RWPE2 (cell line): ENCODE measurements at places on chromosomes 2 and 18.

DNA sequence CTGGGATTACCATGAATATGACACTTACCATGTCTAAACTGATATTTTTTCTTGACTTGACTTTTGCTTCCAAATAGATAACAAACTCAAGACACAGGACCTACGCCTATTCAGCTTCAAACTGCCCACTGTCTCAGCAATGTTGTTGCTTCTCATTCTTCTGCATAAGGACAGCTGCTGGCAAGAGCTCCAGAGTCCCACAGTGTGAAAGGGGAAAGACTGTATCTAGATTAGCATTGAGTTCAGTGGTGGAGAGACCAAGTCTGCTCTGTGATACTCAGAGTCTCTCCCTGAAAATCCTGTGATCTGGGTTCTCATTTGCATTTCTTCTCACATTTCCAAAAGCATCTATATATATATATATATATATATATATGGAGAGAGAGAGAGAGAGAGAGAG lies 247.9 kb upstream of the NT5C1B start:
- DNase-seq = no peak

- no peak for DNase-seq
These were observed 284.5 kb downstream of the ZNF521 start for GRCh38 chr18:25067275-25068025.

- no peak for DNase-seq
These were observed 33.7 kb downstream of the YES1 start for GRCh38 chr18:778194-778927.

DNA sequence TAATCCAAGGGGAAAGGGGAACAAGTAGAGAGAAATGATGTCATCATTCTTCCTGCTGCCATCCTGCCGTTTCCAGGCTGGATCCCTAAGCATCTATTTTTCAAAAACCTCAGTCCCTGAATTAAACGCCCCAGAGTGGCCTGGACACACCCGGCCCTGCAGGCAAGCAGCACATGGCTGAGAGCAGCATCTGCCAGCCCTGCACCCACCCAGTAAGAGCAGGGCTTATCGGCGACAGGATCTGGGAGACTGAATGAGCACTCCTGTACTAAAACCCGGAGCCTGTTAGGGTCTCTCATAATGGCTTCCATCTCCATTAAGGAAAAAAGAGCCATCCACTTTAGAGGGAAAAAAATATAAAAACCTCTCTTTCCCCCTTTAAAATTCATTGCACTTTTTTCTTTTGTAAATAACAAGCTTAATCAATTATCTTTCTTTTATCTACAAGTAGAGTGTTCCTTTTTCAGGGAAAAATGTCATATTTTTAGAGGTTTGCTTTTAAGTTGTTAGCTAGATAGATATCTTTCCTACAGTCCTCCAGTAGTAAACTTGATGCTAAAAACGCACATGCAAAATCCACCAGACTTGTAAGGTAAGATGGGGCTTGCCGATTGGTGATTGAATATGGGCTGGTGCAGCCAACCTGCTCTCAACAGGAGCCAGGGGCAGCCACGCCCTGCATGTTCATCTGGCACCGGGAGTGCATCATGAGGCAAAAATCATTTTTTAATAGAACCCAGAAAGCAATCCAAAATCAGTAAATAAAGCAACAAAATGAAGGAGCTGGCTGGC lies 457.8 kb downstream of the EIPR1 start:
- DNase-seq = no peak

DNA sequence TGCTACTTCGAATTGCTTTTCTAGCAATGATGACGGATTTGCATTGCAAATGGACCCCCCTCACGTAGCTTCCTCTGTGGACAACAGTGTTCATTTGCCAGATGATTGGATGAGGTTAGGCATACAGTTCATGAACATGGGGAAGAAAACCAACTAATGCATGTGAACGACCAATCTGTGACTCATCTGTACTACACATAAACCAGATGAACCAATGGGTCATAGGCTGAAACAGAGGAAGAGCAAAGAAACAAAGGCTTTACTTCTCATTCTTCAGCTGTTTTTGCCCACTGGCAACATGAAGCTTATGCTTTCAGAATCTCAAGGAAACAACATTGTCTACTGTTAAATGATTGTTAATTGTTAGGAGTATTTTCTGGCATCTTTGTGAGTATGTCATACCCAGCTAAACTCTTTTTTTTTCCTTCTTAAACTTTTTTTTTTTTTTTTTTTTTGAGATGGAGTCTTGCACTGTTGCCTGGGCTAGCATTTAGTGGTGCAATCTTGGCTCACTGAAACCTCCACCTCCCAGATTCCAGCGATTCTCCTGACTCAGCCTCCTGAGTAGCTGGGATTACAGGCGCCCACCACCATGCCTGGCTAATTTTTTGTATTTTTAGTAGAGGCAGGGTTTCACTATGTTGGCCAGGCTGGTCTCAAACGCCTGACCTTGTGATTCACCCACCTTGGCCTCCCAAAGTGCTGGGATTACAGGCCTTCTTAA lies 35.5 kb downstream of the EFEMP1 start:
- no peak for DNase-seq

DNA sequence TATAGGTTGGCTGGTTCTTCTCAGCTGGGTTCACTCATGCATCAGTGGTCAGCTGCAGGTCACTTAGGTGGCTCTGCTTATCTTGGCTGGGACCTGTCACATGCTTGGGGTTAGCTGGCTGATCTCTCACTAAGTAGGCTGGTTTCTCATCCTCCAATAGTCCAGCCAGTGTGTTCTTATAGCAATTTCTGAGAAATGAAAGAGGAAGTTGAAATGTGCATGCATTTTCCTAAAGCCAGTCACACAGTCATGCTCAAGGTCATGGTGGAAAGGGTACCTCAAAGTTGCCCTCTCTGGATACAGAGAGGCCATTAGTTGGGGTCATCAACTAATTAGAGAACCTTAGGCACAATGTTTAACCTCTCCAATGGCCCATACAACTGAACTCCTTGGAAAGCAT lies 64.4 kb downstream of the KLHL29 start:
- DNase-seq = no peak

- no peak for DNase-seq
These were observed 107.6 kb upstream of the CYRIA start for GRCh38 chr2:16773080-16773713.
